ENCODE measurements at places on chromosomes 7 and 10.

GRCh38 chr10:42783181-42783549 lies 570 bp downstream of the BMS1 start:
- DNase-seq: no peak

- DNase-seq: no peak
Measured at GRCh38 chr10:35607475-35608327, 2.6 kb downstream of the GJD4 start.

GRCh38 chr7:152522571-152523067 lies 86.8 kb upstream of the KMT2C start:
- DNase-seq: no peak

DNA sequence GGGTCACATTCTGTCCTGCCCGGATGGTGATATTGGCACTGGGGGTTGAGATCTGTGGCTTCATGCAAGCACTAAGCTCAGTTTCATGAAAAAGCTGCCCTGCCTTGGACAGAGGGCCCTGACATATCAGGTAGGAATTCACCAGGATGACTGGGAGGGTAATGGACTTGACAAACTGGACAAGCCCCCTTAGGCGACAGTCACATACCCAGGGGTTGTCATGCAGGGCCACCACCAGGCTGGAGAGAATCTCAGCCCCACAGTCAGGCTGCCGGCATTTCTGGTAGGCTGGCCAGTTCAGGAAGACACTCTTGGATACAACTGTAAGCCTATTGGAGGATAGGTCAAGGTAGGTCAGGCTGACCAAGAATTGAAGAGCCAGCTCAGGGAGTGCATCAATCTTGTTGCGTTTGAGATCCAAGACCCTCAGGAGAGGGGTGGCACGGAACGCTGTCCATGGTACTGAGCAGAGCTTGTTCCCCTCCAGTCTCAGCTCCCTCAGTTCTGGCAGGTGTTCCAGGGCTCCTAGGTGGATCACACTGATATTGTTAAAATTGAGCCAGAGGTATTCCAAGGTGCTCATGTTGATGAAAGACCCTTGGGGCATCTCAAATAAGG lies 824 bp downstream of the LRIT2 start:
- no peak for DNase-seq

GRCh38 chr10:773562-774161 lies 84.2 kb upstream of the DIP2C start:
- DNase-seq: no peak

DNA sequence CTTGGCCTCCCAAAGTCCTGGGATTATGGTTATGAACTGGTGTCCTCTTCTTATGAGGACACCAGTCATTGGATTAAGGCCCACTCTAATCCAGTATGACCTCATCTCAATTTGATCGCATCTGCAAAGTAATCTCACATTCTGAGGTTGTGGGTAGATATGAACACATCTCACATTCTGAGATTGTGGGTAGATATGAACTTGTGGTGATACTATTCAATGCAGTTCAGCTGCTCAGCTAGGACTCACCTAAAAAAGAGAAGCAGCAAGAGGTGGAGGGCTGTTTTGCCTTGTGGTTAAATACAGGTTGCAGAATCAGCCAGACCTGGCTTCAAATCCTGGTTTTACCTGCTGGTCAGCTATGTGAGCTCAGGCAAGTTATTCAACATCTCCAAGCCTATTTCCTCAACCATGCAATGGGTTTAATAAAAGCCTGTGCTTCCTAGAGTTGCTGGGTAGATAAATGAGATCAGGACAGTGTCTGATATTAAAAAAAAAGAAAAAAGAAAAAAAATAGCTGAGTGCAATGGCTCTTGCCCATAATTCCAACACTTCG lies 8.5 kb upstream of the BAG3 start:
- DNase-seq: no peak

- DNase-seq: no peak
Measured at GRCh38 chr7:38883706-38884105, 25.3 kb downstream of the VPS41 start.

- no peak for DNase-seq
Measured at GRCh38 chr7:46811529-46811928, 770.4 kb downstream of the TNS3 start.

GRCh38 chr10:116268976-116269375 lies 4.0 kb downstream of the GFRA1 start:
- no peak for DNase-seq

DNA sequence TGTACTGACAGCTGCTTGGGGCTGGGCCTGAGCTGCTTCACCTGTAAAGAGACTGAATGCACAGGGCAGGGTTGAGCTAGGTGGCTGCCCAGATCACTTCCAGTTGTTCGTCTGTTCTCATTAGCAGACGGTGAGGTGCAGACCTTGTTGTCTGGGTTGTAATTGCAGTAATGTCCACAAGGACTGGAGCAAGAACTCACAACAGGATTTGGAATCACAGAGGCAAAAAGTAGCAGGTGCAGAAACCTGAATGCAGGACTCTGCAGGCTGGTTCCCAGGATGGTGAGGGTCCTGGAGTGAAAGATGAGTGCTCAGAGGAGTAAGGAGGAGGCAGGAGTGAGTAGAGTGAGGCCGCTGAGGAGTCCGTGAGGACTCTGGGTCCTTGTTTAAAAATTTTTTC lies 9.2 kb downstream of the ZSCAN25 start:
- no peak for DNase-seq

DNA sequence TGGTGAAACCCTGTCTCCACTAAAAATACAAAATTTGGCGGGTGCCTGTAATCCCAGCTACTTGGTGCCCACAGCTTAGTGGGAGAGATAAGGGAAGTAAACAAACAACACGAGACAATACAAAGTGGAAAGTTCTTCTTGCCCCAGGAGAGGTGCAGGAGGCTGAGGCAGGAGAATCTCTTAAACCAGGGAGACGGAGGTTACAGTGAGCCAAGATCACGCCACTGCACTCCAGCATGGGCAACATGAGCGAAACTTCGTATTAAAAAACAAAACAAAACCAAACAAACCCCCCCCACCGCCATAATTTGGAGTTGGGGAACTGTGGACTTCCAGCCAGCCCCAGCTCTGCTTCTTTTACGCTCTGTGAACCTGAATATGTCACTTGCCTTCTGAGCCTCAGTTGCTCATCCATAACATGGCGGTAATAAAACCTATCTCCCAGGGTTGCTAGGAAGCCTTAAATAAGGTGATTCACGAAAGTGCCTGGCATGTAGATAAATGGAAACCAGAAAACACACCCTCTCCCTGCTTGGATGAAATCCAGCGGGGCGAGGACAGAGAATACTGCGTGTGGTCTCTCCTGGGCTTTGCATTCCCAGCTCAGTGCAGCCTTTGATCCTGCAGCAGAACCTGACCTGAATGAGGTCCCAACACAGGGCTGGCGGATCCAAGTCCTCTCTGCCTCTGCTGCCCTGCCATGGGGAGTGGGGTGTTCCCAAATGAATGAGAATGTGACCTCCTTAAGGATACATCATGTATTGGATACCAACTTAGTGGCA lies 10.2 kb downstream of the MLXIPL start:
- DNase-seq: no peak

Measured in activated T-helper 1 cell treated with anti-CD3 and anti-CD28 coated beads, Interleukin-2, amount 50 U/mL, for 16 hours (primary cell).